ENCODE measurements at places on chromosomes 2 and 18.

GRCh38 chr2:236162882-236163470 lies 5.2 kb downstream of the GBX2 start:
- DNase-seq = no peak

- no peak for DNase-seq
Measured at GRCh38 chr2:85692039-85692645, 2.0 kb upstream of the GNLY start.

DNA sequence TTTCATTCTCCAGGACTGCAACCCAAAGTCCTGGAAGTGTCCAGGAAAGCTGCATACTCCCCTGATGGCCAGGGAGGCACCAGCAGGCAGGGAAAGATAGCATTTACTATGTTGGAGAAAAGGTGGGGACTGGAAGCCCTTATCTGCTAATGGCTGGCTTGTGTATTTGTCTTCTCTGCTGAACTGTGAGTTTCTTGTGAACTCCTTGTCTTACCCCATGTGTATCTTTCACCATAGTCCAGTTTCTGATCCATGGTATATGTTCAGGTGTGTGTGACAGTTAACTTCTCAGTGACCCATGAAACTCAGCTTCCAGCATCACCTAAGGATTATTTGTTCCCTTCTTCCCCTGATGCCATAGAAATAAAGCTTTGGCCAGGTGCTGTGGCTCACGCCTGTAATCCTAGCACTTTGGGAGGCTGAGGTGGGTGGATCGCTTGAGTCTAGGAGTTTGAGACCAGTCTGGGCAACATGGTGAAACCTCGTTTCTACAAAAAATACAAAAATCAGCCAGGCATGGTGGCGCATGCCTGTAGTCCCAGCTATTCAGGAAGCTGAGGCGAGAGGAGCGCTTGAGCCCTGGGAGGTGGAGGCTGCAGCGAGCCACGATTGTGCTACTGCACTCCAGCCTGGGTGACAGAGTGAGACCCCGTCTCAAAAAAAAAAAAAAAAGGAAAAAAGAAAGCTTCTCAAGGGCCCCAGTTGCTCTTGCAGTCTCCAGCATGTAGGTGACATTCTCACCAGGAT lies 112.8 kb upstream of the MAP4K3 start:
- no peak for DNase-seq

DNA sequence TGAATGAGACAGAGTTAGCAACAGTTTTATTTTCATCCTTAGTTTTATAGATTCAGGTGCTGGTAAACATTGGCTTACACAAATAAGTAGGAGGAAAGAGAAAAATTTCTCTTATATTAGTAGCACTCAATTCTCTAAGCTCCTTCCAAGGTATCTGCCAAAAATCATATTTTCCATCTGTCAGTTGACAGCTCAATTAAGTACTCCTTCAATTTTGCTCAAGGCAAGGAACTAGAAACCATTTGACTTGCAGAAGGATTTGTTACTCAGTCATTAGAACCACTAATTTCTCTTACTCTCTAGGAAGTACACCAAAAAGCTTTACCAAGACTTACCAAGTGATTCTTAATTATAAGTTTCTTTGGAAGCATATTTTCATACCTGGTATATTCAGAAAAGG lies 101.4 kb upstream of the ATP8B1 start:
- no peak for DNase-seq

DNA sequence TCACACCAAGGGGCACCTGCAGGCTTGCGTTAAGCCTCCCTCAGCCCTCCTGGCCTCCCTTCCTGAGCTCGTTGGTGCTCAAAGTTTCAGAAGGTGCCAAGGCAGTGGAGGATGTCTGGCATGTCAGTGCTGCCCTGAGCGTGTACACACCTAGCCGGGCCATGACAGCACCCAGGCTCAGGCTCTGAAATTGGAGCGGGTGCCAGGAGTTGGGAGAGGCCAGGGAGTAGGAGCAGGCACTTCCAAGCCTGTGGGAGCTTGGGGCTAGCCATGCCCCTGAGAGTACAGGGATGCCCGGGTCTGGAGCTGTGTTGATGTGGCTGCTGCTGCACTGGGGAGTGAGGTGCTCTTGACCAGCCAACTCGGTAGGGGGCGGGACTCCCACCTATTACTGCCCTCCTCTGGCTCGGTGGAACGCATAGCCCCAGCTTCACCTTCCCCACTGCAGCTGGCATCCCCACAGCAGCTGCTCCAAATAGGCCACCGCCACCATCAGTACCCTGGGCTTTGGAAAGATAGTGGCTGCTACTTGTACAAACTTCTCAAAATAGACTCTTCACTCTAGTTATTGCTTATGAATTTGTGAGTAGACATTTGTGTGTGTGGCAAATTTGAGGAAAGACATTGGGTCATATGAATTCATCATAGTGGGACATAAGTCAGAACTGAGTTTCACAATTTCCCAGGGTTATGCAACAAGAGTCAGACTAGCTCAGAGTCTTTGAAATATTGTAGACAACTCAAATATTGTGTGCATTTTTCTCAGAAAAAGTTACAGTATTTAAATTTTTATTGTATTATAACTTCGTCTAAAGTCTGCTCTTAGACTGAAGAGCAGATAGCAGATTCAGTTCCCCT lies 6.8 kb upstream of the PCARE start:
- no peak for DNase-seq

DNA sequence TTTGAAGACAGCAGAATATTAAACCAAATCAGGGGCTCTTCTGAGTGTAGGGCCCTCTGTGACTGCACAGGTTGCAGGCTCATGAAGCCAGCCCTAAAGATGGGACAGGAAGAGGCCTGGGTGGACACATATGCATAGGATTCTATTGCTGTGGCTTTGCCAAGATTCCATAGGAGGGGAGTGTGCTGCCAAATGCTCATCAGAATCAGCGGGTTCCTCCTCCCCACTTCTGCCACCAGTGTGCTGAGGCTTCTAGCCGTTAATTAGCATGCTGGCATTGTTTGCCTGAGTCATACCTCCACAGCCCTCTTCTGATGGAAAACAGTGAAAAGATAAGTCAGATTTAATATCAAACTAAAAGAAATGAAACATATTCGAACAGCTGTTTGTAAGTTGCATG lies 103.9 kb upstream of the TMEFF2 start:
- DNase-seq = no peak

- DNase-seq = no peak
Measured at GRCh38 chr2:4653991-4654390, 950.6 kb downstream of the DCDC2C start.

DNA sequence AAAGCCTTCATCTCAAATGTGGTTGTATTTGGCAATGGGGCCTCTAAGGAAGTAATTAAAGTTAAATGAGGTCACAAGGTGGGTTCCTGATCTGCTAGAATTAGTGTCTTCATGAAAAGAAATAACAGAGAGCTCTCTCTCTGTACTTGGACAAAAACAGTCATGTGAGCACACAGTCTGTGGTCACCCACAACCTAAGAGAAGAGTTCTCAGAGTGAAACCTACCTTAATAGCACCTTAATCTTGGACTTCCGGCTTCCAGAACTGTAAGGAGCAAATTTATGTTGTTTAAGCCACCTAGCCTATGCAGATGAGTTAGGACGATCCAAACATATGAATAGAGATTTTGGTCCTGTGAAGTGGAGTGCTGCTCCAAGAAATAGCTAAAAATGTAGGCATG lies 758.9 kb downstream of the LRRTM4 start:
- DNase-seq = no peak

GRCh38 chr2:67880291-67880761 lies 182.5 kb downstream of the C1D start:
- no peak for DNase-seq

- DNase-seq = no peak
Measured at GRCh38 chr2:98846041-98846440, 90.0 kb downstream of the CRACDL start.

DNA sequence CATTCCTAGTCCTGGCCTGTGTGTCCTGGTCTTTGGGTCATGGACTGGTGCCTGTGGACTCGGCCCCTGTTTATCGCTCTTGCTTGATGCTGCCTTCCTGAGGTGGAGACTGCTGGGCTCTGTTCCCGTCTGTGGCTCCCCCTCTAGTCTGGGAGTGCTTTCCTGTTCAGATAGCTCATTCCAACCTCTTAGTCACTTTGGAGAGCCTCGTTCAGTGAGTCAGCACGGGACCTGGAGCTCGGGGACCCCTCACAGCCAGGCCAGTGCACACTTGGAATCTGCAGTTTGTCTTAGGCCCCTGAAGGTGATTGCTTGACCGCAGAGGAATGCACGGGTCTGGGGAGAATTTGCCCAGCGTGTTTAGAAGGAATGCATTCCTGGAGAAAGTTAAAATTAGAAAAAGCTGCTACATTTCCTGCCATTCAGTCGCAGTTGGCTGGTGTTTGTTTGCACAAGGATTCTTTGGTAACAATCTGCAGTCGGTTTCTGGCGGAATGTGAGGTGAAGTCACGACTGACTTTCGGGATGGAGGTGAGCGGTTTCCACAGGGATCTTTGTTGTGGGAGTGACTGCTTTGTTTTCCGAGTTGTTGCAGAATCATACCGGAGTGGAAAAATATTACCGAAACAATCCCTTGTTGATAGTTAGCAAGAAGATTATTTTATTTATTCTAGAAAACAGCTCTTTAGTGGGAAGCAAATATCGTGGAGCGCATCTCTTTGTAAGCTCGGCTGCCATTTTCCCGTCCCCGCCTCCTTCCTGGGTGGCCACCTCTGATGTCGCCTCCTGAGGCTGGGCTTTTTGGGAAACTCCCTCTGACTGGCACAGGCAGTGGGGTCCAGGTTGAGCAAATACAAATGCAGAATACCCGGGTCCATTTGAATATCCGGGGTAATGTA lies 29.6 kb downstream of the SH3BP4 start:
- no peak for DNase-seq

- no peak for DNase-seq
Measured at GRCh38 chr2:224308272-224308911, 93.5 kb downstream of the FAM124B start.

DNA sequence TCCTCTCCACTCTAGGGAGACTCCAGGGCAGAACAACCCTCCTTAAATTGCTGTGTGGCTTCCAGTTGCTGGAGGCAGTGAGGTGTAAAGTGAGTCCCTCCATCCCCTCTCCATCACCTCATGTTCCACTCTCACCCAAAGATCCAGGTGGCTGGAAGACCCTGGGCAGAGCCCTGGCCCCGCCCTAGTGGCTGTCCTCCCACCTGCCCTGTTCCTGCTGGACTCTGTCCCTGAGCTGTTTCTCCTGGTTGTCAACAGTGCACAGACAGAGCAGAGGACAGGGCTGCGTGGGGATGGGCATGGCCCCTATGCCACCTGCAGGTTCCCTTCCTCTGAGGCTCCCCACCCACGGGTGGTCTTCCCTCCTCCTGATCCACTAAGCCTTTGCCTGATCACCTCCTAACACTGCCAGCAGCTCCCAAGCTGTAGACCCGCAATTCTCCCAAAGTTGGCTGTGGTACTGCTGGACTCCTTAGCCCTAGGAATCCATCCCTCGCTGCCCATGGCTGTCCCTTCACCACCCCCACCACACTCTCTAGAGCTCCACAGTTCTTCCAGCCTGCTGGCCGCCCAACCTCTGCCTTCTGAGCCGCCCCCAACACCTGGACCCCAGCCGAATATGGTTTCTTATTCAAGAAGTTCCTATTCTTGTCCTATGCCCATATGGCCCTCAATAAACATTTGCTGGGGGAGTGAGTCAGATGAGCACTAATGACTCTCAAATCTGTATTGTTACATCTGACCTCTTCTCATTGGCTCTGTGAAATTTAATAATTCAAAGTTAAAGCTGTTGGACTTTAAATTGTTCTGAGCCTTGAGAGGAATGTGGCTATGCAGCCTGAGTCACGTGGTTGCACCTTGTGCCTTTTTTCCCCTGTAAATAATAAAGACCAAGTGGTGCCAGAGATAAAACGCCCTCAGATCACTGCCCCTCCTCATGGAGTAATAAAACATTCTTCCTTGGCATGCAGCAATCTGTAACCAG lies 260.0 kb upstream of the HS6ST1 start:
- DNase-seq = no peak

DNA sequence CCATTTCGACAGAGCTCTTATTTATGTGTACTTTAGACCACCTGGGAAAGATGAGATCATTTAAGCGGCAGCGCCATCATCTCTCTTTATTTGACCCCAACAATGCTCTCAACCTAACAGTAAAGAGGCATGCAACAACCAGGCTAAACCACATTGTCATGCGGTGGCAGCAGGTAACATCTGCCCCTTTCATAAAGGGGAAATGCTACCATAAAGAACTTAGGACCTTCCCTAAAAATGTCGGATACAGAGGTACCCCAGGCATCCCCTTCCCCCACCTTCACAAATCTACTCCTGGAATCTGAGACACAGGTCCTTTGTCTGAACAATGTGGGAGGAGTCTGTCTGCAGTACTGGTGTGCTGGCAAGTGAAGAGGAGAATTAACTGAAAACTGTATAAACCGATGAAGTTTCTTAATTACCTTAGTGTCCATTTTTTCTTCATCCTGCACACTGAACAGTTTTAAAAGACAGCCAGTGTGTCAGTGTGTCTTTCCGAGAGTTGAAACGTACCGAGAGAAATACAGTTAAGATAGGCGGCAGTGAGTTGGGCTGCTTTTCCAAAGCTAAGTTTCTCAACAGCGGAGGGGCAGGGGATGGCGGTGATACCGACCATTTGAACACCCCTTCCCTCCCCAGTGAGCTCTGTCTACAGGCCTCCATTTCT lies 1.9 kb downstream of the MEX3C start:
- peak; percentile 34 for DNase-seq

DNA sequence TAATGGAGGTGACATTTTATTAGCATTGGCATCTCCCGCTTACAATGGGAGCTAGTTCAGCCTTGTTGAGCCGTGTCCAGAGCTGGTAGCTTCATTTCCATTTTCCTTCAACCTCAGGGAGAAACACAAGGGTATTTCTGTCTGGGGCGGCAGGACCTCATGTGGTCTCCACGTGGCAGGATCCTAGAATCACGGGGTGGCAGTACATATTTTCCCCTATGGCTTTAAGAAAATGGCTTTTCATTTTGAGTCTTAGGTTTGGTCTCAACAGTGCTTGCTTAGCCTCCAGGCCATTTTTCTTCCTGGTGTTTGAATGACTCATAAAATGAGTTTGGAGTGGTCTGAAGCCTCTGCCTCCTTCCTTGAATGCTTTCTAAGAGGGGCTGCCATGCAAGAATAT lies 20.3 kb downstream of the CABLES1 start:
- DNase-seq = no peak

- no peak for DNase-seq
Measured at GRCh38 chr2:985317-985898, 34.8 kb downstream of the SNTG2 start.

DNA sequence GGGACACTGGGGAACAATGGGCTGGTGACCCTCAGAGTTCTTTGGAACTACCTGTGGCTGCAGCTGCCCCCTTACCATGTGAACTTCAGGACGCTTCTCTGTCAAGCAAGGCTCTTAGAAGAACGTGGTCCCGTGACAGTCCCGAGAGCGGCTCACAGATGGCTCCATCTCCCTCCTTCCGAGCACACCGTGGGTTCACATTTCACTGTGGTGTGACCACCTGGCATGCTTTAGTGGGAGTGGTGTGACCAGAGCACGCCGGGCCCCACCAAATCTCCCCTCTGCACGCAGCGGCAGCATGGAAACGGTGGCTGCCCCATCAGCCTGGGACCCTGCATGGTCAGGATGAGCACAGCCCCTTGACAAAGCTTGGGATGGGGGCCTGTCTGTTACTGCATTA lies 9.7 kb upstream of the TPO start:
- no peak for DNase-seq

GRCh38 chr2:100208141-100208770 lies 65.9 kb upstream of the AFF3 start:
- DNase-seq = no peak

GRCh38 chr2:234808907-234809306 lies 142.9 kb upstream of the SH3BP4 start:
- DNase-seq = no peak

GRCh38 chr2:232584238-232584637 lies 33.7 kb downstream of the EIF4E2 start:
- DNase-seq = no peak
